ENCODE measurements at places on chromosomes 2 and 18.

GRCh38 chr2:154408786-154409185, 289.7 kb upstream of the KCNJ3 start:
- no peak for DNase-seq

DNA sequence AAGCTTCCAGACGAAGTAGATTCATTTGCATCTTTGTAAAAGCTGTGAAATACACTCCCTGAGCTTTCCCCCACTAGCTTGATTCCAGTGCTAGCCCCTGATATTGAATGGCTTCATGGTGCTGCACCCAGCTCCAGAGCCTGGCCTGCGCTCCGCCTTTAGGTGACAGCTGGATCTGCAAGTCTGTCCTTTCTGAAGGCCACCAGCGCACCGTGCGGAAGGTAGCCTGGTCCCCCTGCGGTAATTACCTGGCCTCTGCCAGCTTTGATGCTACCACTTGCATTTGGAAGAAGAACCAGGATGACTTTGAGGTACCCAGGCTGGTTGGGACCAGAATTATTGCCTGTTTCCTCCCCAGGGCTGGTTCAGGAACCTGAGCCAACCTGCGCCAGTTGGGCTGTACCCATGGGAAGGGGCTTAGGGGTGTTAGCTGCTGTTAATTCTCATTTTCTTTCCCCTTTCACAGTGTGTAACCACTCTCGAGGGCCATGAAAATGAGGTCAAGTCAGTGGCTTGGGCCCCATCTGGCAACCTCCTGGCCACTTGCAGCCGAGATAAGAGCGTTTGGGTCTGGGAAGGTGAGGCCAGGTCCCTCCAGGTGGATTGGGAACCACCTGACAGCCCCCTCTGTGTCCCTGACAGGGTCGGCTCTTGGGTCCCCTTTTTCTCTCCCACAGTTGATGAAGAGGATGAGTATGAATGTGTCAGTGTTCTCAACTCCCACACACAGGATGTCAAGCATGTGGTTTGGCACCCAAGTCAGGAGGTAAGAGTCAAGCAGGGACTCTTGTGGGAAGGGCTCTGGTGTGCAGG, 1.3 kb downstream of the CIAO1 start:
- DNase-seq: peak; percentile 52

- no peak for DNase-seq
Observed at GRCh38 chr18:56390626-56391025, 247.8 kb downstream of the TXNL1 start.

DNA sequence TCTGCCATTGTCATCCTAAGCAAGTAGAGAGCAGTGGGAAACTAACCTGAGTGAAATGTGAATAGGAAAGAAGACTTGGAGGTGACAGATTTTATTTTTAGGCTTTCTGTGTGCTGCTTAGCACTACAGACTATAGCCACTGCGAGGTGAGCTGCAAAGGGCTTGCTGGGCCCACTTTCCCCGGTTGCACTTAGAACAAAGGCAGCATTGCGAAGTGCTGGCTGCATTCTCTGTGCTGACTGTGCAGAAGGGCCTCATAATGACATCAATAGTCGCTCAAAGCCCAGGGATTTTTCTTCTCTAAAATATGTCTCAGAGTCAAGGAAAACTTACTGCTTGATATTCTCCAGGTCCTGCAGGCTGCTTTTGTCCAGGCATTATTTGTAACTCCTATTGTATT, 592.1 kb downstream of the TDRD15 start:
- no peak for DNase-seq

DNA sequence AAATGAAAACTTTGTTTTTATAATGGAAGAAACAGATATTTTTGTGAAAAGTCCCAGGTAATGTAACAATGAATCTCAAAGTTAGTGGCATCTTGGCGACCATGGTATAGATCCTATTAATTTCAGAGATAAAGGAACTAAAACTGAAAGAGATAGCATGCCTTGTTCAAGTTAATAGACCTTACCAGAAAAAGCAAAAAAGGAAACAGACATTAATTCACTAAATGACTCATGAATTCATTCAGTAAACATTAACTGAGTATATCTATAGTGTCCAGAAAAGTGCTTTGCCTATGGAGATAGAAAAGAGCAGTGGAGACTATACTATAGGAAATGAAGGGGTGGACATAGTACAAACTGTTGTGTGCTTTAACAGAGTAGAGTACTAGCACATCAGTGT, 763.3 kb downstream of the TRIB2 start:
- DNase-seq: no peak

- DNase-seq: no peak
Observed at GRCh38 chr2:37869771-37870170, 55.3 kb upstream of the RMDN2 start.
